ENCODE measurements at places on chromosomes 11 and 22.

GRCh38 chr11:45541693-45542434 lies 123.6 kb downstream of the CHST1 start:
- no peak for DNase-seq

- no peak for DNase-seq
Measured at GRCh38 chr22:46931414-46931813, 169.0 kb downstream of the TBC1D22A start.

- DNase-seq, result peak; percentile 65
Measured at GRCh38 chr22:26617271-26618199, at the start of gene CRYBB1. Gene CRYBB1, minus strand, starts transcription at chr22:26618027. Its CDS starts 1,708 bp downstream, at chr22:26616319.

- DNase-seq, result no peak
Measured at GRCh38 chr11:69297787-69298266, 3.9 kb downstream of the MYEOV start.

DNA sequence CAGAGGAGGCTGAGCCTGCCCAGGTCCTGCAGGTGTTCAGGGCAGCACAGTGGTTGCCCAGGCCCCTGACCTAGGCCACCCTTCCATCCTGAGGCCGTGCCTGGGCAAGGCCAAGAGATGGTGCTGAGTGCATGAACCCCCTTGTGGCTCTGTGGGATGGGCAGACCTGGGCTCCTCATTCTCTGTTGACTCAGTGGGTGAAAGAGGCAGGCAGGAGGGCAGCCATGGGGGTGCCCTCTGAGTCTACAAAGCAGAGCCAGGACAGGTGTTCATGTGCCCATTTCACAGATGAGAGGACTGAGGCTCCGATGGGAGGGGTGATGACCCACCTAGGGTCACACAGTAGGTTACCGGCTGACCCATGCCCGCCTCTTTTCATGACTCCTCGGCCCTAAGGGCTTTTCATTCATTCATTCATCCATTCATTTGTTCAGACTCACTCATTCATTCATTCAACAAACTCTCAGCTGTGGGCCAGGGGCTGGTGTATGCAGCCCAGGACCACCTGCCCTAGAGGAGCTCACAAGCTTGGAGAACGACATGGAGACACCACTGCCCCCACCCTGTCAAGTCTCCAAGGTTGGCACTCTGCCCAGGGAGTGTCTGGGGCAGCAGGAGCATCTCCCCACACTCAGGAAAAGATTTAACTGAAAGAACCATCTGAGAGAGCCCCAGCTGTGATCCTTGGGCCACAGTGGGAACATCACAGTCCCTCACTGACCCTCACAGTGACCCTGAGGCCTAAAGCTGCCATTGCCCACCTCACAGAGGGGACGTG lies 40.5 kb downstream of the IGLL5 start:
- DNase-seq, result no peak

DNA sequence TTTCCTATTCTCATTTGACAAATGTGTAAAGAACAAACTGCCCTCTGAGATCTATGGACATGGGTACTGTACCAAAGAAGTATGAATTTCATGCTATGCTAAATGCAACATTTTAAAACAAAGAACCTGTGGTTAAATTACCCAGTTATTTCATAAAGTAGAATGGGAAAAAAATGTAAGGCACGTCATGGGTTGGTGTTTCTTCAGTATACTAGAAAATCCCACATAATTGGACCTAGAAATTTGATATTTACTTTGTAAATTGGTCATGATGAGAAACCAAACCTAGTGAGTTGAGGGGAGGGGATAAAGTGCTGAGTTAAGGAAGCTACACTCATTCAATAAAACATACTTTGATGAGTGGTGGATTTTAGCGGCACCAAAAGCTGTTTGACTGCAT lies 104.1 kb downstream of the ALX4 start:
- no peak for DNase-seq

GRCh38 chr11:111162305-111162704 lies 83.2 kb upstream of the POU2AF2 start:
- DNase-seq, result no peak
